ENCODE measurements at places on chromosomes 12 and 14.

- no peak for DNase-seq
Measured at GRCh38 chr14:39430762-39431415, 1.3 kb downstream of the FBXO33 start.

GRCh38 chr14:101823066-101823465, 61.6 kb downstream of the PPP2R5C start:
- DNase-seq = no peak

GRCh38 chr12:124759841-124760503, 103.7 kb downstream of the SCARB1 start:
- DNase-seq = no peak

- DNase-seq = no peak
Measured at GRCh38 chr12:14853961-14854360, 10.6 kb upstream of the ART4 start.

DNA sequence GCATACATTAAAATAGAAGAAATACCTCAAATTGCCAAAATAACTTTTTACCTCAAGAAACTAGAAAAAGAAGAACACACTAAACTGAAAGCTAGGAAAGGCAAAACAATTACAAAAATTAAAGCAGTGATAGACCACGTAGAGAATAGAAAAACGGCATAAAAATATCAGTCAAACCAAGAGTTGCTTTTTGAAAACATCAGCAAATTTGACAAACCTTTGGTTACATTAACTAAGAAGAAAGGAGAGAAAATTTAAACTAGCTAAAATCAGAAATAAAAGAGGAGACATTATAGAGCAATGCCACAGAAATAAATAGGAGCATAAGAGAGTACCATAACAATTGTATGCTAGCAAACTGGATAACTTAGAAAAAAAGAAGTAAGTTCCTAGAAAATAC, 553.8 kb downstream of the CCER1 start:
- DNase-seq = no peak

DNA sequence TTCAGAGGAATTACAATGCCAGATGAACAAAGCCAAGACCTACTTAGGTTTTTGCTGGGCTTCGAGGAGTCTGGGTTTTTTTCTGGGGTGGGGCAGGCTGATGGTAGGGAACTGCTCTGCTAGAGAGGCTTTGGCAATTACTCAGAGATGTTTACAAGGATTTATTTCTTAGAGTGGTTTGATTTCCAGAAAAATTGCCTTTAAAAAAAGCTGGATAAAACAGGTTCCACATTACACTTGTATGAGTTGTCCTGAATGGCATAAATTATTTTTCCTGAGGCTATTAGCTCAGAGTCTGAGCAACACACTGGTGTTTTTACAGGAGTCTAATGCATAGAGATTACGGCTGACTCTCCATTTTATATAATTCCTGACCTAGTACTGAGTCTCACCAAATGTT, 118.5 kb upstream of the FRMD6 start:
- no peak for DNase-seq

DNA sequence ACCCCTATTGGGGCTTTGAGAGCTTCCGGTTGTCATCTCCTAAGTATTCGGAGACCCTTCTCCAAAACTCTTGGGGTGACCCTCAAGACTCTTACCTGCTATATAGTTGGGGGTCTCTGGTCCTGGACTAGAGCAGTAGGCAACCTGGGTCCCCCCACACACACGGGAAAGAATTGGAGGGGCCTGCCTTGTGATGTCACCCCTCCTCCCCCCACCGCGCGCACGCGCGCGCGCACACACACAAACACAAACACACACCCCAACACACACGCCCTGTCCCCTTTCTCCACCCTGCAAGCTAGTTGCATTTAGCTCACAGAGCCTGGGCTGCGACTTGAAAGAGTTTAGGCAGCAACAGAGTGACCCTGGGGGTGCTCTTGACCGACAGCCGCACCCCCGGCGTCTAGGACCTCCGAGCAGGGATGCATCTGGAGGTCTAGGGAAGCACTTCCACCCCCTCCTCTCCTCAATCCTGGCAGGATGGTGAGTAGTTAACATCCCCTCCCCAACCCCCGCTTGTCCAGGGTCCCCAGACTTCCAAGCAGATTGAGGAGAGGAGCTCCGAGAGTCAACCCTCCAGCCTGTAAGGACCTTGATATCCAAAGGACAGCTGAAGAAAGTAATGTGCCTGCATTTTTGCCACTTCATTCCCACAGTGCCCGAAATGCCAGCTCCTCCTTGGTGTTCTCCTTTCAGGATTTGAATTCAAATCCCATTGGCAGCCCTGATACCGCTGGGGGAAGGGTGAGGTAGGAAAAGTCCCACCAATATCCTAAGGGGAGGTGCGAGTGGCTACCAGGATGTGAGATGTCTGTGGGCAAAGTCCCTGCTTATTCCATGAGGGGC, 1.4 kb upstream of the DNAJC14 start:
- DNase-seq = peak; percentile 74

DNA sequence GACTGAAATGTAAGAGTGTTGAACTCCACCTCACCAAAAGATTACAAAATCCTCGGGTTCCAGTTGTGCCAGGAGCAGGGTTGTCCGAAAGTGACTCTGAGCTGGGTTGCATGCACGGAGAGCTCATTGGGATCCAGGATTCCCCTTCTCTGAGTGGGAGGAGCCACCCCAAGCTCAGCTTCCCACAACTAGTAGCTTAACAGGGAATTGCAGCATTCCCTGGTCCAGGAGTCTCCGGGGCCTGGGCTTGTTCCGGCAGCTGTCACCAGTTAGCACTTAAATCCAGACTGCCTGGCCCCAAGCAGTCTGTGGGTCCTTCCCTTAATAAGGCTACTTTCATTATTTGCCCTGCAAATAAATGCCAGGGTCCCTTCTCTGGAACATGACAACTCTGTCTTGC, 50.1 kb downstream of the CD9 start:
- no peak for DNase-seq

GRCh38 chr12:27324530-27324929, 8.1 kb upstream of the BMAL2 start:
- DNase-seq = no peak

GRCh38 chr12:54412786-54413185, 6.3 kb downstream of the ITGA5 start:
- DNase-seq = no peak

DNA sequence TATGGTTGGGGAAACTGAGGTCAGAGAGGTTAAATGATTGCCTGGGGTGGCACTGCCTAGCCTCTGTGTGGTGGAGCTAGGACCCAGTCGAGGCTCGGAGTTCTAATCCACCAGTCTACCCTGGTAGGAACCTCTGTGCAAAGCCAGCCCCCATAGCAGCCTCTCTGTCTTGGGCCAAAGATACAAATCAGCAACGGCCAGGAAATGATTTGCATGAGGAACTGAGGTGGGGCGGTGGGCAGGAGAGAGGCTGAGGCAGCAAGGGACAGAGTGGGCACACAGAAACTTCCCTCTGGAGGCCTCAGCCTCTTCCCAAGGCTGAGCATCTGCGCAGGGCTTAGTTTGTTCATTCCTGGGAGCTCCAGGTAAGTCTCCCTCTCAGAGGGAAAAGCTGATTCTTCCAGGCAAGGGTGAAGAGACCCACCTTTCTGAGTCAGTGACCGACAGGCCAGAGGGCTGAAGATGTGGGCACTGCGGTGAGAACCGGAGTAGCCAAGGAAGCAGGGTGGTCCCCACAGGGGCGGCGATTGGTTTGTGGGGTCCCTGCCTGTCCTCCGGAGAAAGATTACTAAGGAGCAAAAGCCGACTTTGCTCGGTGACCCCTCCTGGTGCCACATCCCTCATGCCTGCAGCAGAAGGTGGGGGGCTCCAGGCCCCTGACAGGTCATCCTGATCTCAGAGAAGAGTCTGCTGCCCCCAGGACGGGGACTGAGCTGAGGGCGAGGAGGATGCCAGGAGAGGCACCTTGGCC, 134.6 kb downstream of the CACNA1C start:
- DNase-seq = no peak

DNA sequence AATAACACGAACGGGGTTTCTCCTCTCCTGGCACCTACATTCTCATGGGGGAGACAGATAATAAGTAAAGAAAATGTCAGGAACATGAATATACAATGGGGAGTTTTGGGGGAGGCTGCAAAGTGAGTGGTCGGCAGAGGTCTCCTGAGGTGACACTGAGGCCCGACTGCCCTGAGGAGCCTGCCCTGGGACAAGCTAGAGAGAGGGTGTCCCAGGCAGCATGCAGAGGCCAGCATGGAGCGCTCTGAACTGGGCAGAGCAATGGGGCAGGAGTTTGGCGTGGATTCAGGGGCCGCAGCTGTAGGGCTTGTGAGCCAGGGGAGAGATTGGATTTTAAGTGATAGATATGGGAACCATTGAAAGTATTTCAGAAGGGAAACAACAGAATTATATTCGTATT, 320.5 kb downstream of the CACNA1C start:
- no peak for DNase-seq

GRCh38 chr12:66065150-66065549, 65.4 kb downstream of the LLPH start:
- no peak for DNase-seq

GRCh38 chr12:19652386-19652785, 213.1 kb downstream of the AEBP2 start:
- DNase-seq = no peak

DNA sequence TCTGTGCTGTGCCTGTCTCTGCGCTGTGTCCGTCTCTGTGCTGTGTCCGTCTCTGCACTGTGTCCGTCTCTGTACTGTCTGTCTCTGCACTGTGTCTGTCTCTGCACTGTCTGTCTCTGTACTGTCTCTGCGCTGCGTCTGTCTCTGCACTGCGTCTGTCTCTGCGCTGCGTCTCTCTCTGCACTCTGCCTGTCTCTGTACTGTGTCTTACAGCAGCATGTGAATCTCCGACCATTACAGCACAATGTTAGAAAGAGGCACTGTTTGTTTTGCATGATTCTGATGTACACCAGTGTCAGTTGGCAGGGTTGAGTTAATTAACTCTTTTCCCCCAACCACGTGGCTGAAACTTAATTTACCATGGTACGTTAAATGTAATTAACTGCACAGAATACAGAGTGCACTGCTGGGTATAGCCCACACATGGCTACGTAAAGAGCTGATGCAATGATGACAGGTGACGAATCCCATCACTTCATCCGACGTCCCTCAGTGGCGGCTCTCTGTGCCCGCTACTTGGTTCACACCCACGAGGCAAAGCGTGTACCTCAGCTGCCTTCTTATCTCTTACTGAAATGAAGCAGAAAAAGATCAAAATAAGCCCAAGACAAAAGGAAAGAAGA, 127.7 kb upstream of the SFSWAP start:
- no peak for DNase-seq

DNA sequence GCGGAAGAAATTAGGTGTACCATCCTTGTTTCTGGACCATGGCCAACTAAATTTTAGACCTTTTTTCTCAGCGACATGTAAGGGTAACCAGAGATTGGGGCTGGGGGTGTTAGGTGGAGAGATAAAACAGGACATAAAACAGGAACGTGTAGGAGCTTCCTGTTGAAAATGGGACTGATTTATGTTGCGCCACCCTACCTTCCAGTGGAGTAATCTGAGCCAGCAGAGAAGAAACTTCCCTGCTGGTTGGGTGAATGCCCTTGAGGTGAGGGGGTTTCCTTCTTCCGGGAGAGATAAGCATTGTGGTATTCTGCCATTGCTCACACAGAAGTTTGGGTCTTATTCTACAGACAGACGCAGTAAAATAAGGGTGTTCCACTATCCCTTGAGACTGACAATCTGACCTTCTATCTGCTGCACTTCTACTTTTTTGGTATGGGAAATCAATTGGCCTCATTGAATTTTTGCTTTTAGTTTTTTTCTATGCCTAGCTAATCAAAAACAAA, 417.6 kb downstream of the PCNX1 start:
- no peak for DNase-seq

GRCh38 chr14:101442451-101442850, 118.8 kb upstream of the DIO3 start:
- DNase-seq = no peak

GRCh38 chr12:105843561-105843960, 295.2 kb downstream of the NUAK1 start:
- DNase-seq = no peak

- no peak for DNase-seq
Measured at GRCh38 chr12:82904219-82904790, 217.6 kb downstream of the TMTC2 start.

GRCh38 chr12:48767047-48767446, 21.8 kb downstream of the ADCY6 start:
- no peak for DNase-seq

DNA sequence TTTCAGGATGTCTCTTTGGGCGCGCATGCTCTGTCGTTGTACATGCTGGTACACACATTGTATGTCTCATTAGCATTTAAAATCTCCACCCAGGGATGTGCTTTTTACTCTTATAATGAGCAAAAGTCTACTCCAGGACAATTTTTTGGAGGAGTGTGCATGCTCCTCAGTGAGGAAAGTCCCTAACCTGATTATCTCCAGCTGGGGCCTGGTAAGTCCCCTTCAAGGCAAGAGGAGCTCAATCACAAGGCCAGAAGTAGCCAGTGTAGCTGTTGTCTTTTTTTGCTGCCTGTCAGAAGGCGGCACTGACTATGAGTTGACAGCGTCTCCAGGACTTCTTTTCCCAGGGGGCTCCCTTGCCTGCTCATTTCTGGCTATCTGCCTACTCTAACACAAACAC, 218.3 kb upstream of the CNTN1 start:
- no peak for DNase-seq

DNA sequence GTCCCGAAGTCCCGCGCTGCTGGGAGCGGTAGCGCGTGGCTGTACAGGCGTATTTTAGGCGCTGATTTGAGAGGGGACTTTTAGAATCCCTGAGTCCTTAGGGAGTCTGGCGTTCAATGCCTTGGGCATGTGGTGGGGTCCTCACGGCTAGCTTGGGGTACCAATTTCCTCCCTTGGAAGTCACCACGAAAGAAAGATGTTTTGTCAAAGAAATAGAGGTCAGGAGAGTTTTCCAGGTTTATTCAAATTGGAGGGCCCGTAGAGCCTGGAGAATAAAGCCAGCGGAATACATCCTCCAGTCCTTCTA, 63.9 kb downstream of the KLHL28 start:
- DNase-seq = peak; percentile 31

DNA sequence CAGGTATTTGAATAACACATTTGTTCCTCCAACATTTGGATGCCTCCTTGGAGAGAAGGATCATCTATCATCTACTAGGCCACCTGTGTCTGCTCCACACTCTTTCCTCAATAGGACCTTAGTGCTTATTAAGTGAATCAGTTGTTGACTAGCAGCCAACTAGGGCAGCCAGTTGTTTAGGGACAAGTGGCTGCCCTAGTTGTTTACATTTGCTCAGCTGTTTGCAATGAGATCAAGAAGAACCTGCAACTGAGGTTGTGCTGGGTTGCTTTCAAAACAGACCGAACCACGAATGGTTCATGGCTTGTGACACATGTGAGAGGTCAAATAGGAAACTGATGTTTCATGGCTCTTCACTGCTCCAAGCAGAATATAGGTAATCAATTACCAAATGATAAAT, 53.8 kb downstream of the TMCC3 start:
- no peak for DNase-seq

All from NCI-H748 treated with DMSO at 0.1 percent for 48 hours (cell line).